Neural progenitor cell (in vitro differentiated cells): ENCODE measurements at places on chromosomes 3 and 15. TPM values are rescaled to one million over a fixed set of nuclear protein-coding genes. Genes with fewer than 3 reads are reported as not detected.

- no peak for DNase-seq
Observed at GRCh38 chr15:100141311-100142001, 200.3 kb downstream of the ADAMTS17 start.

DNA sequence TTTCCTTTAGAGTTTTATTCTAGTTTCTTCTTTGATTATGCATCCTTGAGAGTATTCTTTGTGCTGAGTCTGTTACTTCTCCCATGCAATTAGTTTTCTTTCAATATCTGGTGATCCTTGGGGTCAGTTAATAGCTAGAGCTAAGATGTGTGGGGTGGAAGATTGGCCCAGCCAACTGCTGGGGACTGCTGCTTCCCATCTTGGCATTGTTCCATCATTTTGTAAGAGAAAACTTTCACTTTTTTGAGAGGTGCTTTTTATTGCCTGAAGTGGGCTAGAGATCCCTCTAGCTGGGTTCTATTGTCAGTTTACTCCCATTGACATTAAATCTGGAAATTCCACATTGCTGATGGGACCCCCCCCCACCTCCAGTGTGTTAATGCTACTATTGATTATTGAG, 15.4 kb downstream of the BCL2L10 start:
- no peak for DNase-seq

Gene PLA2G4E
- not detected in 2 replicates for total RNA-seq

Gene KIF7
- total RNA-seq, result 4.3 and 15.7 TPM in 2 replicates

GRCh38 chr3:18134386-18135059, 290.6 kb downstream of the SATB1 start:
- peak; percentile 66 for DNase-seq

Gene SAMMSON
- not detected in 2 replicates for total RNA-seq

DNA sequence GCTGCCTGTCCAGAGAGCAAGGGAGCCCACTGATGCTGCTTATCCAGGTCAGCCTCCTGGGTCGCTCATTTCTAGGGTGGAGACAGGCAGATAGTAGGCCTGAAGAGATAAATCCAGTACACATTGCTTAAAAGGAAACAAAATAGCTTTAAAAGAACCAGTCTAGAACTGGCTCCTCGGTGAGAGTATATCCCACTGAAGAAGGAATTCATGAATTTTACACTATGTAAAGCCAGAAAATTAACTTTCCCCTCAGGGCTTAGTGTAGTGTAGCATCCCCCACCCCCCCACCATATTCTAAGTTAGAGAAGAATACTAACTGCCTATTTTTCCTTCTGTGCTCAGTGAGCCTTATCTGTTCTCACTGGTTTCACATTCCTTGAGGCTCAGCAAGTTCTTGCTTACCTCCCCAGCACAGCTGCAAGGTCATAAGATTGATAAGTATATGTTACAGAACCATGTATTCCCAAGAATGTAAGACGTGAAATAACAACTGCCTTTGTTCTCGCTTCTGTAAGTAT, 30.5 kb upstream of the NOX5 start:
- DNase-seq, result no peak

- no peak for DNase-seq
Observed at GRCh38 chr15:27137127-27137526, 166.1 kb downstream of the GABRG3 start.
